ENCODE measurements at places on chromosomes 13 and 19. TPM values are rescaled to one million over a fixed set of nuclear protein-coding genes. Genes with fewer than 3 reads are reported as not detected.

Gene FSD1
- total RNA-seq = not detected

Gene IL11
- 0.46 TPM for total RNA-seq

Gene MYO9B
- 29.2 TPM for total RNA-seq

DNA sequence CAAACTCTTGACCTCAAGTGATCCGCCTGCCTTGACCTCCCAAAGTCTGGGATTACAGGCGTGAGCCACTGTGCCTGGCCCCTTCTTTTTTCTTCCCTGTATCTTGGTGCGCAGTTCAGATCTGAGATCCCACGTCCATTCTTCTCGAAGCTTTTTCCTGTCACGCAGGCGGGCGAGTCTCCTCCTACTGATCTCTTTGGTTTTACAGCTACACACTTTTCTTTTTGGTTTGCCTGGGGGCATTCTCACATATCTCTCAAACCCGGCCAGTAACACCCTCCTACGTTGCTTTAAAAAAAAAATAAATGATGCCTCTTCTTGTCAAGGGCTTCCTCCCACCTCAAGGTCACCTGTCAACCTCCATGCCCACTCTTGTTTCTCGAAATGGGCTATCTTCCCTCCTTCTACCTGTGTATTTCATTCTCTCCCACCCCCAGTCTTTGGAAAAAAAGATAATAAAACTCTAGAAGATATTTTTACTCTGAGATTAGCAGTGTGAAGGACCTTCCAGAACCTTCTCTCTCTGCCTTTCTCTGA lies 12.1 kb downstream of the TMPRSS9 start:
- no peak for DNase-seq

DNA sequence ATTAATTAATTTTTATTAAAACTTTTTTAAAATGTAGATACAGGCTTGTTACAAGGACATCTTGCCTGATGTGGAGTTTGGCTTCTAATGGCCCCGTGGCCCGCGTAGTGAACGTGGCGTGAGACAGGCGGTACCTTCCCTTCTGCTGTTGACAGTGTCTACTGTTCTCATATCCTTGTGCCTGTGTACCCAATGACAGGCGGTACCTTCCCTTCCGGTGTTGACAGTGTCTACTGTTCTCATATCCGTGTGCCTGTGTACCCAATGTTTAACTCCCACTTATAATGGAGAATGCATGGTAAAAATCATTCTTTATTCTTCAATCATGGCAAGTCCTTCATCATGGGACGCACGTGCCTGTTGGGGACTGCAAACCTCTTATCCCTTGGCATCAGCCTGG lies 79.1 kb upstream of the ZNF835 start:
- no peak for DNase-seq

DNA sequence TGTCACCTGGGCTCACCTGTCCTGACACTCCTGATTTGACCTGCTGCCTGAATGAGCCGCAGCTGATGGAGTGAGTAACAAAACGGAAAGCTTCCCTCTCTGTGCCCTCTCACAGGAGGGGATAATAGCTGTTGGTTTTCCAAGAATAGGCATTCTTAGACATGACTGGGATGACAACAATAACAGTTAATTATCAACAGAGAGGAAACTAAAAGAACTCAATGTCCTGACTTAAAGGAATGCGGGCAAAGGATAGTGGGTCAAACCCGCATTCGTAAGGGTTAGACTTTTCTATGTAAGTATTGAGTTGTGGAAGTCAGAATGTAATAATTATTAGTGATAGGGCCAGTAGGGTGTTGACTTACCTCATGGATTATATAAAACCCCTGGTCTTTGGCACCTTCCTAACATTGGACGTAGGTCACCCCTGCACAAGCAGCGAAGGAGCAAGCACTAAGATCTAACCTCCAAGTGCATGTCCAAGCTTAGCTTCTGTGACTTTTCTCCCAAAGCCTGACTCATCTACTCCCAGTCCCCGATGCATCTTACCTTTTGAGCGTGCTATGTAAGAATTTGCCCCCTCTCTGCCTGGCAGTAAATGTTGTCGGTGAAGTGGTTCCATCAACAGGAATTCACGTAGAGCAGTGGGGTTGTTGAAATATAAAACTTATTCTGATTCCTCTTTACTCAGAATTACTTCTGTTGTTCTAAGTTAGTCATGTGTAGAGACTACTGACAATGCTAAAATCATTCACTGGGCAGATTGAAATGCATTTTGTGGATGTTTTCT lies 442.3 kb downstream of the FGF9 start:
- no peak for DNase-seq

Gene PSG7
- 3.2 TPM for total RNA-seq

Gene ZNF846
- 11.4 TPM for total RNA-seq

GRCh38 chr13:112638157-112638750 lies 50.3 kb upstream of the TUBGCP3 start:
- DNase-seq = no peak

Gene LRRC63
- not detected for total RNA-seq

- no peak for DNase-seq
These were observed 513 bp upstream of the ZNF317 start for GRCh38 chr19:9139609-9140158.

Gene NR2C2AP
- total RNA-seq = 13.7 TPM

DNA sequence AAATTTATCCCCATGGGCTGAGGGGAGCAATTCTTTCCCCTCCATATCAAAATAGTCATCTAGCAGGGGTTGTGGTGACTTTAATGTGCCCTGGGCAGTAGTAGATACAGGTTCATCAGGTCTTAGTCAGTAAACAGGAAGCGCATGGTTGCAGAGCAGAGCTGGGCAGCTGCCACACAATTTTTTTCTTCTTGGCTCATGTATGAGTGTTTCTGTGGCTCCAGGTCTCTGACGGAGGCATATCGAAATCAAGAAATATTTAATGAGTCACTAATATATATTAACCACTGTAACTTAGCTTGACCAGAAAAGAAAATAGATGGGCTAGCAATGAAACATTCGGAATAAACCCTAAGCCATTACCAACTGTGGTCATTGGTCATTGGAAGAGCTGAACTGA lies 68.4 kb upstream of the UBL3 start:
- DNase-seq = no peak

DNA sequence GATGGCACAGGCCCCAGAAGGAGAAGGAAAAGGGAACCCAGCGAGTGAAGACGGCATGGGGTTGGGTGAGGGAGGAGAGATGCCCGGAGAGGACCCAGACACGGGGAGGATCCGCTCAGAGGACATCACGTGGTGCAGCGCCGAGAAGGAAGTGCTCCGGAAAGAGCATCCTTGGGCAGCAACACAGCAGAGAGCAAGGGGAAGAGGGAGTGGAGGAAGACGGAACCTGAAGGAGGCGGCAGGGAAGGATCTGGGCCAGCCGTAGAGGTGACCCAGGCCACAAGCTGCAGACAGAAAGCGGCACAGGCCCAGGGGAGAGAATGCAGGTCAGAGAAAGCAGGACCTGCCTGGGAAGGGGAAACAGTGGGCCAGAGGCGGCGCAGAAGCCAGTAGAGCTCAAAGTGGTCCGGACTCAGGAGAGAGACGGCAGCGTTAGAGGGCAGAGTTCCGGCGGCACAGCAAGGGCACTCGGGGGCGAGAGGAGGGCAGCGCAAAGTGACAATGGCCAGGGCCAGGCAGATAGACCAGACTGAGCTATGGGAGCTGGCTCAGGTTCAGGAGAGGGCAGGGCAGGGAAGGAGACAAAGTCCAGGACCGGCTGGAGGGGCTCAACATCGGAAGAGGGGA lies 1.1 kb downstream of the PPP1R12C start:
- DNase-seq = peak; percentile 69

DNA sequence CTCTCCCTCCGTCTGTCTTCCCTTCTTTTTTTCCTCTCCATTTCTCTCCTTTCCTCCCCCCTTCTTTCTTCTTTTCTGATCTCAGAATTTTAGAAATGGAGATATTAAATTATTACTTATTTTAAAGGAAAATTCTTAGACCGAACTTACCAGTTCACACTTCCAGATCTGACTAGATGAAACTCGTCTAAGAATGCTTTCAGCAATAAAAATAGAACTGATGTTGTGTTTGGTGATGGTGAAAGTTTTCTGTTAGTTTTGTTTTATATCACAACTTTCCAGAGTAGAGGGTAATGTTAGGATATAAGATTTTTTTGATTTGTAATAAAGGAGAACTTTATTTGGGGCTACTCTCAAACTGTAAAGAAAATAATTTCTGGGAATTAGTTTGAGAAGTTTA lies 29.9 kb downstream of the UCHL3 start:
- DNase-seq = no peak

DNA sequence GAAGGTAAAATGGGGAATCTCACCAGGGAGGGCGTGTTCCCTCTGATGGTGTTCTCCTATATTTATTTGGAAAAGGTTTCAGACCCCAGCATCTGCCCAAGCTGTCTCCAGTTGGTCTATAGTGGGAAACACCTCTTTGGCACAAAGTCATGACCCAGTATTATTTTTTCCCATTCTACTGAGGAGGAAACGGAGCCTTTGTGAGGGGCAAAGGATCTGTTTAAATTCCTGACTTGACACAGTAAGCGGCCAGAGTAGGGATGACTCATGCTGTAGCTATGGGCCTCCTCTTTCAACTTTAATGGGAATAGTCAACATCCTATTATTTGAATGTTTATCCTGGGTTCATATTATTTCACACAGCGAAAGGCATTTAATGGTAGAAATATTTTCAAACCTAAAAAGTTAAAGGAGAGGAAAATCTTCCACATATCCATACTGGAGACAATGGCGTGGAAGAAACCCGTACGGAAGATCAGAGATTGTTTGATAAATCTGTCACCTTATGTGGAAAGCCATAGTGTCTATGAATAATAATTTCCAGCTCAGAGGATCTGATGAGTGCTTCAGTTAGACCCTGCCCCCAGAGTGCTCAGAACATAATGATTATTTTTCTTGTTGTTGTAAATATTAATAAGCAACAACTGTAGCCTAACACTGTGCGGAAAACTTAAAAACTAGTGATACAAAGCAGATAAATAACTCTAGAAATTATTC lies 126.0 kb downstream of the FOXO1 start:
- no peak for DNase-seq

Gene NLRP4
- not detected for total RNA-seq

DNA sequence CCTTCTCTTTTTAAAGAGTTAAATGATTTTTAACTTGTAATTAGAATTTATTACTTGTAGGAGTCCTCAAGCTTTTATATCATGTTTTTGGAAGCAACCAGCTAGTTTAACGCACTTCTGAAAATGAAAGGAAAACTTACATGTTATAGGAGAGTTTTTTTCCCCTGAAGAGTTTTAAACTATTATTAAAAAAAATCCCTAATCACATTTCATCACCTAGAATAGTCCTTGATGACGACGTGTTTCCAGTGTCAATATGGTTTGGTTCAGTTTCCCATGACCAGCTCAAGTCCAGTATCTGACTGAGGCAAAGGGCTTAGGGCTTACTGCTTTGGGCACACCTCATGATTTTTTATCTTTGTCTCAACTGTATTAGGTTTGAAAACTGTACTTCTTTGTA lies 36.0 kb downstream of the URI1 start:
- DNase-seq = no peak

DNA sequence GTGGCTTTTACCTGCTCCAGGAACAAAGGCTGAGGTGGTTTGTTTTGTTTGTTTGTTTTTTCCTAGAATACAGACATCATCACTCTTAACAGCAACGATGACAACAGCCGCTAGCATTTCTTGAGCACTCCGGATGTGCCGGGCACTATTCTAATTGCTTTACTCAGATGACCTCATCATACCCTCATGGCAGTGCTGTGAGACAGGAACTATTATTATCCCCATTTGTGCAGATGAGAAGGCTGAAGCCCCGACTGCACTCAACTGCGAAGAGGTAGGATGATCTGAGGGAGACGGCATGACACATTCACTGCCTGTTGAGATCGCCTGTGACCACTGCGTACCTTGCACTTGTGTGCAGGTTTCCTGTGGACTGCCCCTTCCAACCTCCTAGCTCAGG lies 66.5 kb downstream of the CCDC70 start:
- no peak for DNase-seq

DNA sequence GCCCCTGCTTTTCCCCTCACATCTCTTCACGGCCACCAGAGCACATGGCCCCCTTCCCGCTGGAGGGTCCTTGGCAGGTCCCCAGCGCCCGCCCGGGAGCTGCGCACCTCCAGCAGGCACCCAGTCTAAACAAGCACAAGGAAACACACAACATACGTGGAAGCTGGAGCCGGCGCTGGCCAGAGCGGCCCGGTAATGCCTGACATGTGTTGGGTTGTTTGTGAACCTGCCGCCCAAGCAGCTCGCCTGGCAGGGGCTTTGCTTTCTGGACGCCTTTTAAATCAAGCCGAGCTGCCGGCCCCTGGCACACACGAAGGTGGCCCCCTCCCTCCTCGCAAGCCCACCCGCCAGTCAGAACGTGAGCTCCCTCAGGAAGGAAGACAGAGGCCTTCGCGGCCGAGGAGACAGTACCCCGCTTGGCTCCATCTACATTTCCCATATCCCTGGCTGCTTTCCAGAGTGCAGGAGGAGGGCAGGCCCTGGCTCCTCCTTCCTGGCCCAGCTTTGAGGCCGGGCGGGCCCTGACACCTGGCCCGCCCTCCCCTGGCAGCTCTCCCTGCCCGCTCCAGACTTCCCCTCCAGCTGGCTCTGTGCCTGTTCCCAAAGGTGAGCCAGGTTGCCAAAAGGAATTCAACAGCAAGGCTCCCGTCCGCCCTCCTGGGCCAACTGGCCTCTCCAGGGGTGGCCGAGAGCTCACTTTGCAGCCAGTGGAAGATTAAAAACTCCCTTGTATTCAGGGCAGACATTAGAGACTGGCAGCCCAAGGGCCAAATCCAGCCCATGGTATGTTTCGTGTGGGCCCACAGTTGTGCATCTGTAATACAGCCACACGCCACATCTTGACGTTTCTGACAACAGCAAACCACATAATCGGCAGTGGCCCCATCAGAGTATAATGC lies 28.7 kb downstream of the COMP start:
- DNase-seq = peak; percentile 76

GRCh38 chr13:33445024-33445423 lies 159.5 kb upstream of the STARD13 start:
- DNase-seq = no peak

- DNase-seq = peak; percentile 82
These were observed 1.9 kb downstream of the RRAS start for GRCh38 chr19:49637821-49638738.

- DNase-seq = no peak
These were observed 489 bp downstream of the CCNE1 start for GRCh38 chr19:29812080-29812880.

GRCh38 chr19:4081441-4082129 lies 14.9 kb upstream of the ZBTB7A start:
- no peak for DNase-seq

DNA sequence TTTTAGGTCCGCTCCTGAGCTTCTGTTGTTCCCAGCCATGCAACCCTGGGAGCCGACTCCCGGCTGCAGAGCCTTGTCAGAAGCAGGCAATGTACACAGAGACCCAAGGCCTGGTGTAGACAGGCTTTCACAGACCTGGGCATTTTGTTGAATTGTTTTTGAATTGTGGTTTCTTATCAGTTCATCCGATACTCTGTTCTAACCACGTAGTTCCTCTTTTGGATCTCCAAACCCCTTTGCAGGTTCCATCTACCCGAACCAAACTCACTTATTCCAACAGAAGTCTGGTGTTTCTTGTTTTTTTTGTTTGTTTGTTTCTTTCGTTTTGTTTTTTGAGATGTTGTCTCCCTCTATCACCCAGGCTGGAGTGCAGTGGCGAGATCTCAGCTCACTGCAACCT lies 6.3 kb upstream of the NLRP2 start:
- DNase-seq = no peak
